Fibroblast of upper back skin (primary cell): ENCODE measurements at places on chromosomes 5 and 9.

DNA sequence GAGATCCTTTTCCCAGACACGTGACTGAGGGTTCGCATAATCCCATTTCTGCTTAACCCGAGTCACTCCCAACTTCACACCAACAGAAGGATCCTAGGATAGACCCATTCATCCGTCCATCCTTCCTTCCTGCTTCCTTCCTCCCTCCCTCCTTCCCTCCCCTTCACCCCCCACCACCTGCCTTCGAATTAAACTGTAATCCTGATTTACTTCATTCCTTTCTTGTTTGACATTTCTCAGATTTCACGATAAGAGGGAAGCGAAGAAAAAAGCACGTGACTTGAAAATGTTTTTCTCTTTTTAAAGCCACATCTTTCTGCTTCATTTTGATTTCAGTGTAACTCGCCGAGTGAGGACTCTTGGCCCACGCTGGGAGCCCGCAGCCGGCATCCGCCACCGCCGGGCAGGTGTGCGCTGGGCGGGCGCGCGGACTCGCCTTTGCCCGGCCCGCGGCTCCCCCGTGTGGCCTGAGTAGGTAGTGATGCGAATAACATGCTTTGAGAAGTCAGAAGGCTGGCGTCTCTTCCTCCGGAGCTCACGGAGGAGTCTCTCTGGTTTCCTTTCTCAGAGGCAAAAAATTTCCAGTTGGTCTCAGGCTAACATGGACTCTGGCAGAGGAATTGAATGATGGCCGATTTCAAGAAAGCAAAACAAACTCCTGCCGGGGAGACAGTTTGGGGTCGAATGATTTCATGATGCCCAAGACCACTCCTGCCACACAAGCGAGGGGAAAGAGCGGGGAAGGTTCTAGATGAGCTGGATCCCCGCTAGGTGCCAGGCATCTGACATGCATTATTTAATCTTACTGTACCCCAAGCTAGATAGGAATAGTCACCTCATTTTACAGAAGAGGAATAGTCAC lies 117.7 kb downstream of the SLC12A2 start:
- DNase-seq, result peak; percentile 57

GRCh38 chr5:90518661-90519060 lies 10.7 kb downstream of the LYSMD3 start:
- peak; percentile 28 for DNase-seq

- no peak for DNase-seq
Observed at GRCh38 chr5:61657686-61658085, 325.6 kb downstream of the ZSWIM6 start.

DNA sequence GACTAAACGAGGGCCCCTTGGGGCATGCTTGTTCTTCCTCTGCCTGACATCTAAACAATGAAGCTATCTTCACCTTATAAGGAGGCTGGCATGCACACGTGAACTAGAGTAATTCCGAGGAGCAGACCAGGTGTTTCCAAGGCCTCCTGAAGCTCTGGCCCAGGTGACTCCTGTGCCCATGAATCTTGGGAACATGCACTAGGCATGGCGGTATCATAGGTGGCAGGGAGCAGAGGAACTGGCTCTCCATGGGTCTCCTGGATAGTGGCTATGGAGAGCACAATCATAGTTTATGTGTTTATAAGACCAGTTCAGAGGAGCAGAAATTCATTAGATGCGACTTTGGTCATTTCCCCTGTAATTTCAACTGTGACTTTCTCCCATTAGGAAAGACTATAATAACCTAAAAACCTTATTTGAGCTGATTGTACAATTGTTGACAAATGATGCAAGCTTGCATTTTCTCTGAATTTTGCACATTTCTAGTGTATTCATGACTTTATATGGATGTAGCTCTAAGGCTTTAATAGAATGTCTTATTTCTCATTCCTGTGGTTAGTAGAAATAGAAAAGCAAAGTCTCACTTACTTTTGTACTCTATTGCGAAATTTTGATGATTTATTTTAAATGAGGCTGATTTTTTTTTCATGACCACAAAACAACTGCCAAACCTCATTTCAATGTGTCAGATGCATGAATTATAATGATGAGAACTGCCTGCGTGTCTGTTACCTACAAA lies 135.3 kb upstream of the RPS23 start:
- DNase-seq, result peak; percentile 97

- DNase-seq, result no peak
Observed at GRCh38 chr9:79975621-79976256, 404.0 kb downstream of the TLE4 start.

GRCh38 chr5:122404018-122404417 lies 92.0 kb downstream of the SNCAIP start:
- no peak for DNase-seq

DNA sequence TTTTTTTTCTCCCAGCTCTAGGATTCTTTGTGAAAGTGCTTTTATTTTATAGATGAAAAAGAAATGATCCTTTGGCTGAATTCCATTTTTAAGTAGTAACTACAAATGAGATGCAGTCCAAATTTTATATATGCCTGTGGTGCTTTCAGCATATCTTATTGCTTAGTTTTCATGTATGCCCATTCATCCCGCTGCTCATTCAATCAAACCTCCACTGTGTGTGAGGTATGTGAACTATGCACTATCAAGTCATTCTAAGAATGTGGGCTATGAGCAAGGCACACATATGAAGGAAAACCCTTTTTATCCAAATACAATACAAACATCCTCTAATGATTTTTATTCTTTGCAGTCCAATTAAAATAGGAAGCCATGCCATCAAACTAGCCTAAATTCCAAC lies 1069.1 kb upstream of the DMAC1 start:
- DNase-seq, result peak; percentile 89

GRCh38 chr9:4680173-4680525 lies 780 bp downstream of the CDC37L1 start:
- no peak for DNase-seq

DNA sequence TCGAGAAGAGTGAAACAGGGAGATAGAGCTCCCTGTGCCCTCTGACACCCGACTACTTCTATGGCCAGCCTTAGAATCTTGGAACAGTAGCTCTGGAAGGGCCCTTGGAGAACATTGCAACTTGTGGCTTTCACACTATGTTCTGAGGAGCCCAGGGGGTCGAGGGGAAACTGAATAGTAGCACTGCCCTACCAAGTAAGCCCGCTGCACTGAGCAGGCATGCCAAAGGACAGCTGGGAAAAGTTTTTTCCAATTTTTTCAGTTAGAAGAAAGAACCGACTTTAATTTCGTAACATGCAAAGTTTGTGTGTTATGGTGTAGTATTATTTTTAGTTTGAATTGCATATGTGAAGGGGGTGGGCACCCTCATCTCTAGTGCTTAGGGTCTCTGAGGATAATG lies 10.9 kb downstream of the SMIM3 start:
- peak; percentile 35 for DNase-seq

GRCh38 chr9:129703667-129704355 lies 38.4 kb downstream of the PRRX2 start:
- peak; percentile 48 for DNase-seq

DNA sequence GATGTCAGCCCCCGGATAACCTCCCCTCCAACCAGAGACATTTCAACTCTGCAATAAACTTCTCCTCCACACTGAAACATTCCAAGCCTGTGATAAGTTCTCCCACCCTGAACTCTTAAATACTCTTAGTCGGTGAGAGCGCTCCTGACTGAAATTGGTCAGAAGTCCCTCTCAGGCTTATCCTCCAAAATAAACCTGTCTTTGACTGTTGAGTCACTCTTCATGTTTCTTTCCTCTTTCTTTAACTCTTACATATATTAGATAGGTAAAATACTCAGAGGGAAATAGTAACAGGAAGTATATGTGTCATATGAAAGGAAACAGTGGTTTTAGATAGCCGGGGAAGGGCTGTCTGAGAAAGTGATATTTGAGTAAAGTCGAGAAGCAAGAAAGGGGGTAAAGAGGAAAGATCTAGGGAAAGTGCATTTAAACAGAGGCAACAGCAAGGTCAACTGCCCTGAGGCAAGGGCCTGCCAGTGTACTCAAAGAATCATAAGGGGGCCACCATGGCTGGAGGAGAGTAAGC lies 11.0 kb upstream of the FAM81B start:
- DNase-seq, result no peak

DNA sequence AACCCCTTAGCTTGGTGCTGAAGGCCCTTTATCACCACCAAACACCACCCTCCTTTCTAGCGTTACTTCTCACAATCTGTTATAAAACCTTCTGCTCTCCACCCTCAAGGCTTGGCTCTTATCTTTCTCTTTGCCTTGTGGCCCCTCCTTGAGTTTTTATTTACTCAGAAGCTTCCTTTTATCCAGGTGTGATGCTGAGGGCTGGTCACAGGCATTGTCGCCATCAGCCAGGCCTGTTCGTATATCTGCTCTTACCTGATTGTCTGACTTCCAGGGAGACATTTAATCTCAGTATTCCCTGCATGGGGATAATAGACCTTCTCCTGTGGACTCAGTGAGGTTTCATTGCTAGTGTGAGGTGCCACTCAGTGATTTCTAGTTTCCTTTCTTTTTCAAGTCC lies 34.2 kb downstream of the MEGF10 start:
- no peak for DNase-seq

- peak; percentile 49 for DNase-seq
Observed at GRCh38 chr5:124738681-124739633, 7.5 kb downstream of the ZNF608 start.

DNA sequence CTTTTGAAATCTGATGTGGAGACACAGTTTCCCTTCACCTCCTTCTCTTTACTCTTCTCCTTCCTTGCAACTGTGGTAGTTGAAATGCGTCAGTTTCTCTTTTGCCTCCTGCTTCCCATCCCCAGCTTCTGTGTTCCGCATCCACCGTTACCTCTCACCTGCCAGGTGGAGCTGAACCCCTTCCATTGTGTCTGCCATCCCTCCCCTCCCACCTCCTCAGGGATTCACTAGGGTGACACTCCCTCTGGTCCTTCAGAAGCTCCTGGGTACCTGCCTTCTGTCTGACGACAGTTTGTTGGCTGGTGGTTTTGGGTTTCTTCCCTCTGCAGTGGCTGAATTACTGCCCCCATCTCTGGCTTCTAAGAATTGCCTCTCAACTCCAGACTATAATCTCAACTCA lies 132.1 kb downstream of the SLC24A2 start:
- DNase-seq, result no peak

DNA sequence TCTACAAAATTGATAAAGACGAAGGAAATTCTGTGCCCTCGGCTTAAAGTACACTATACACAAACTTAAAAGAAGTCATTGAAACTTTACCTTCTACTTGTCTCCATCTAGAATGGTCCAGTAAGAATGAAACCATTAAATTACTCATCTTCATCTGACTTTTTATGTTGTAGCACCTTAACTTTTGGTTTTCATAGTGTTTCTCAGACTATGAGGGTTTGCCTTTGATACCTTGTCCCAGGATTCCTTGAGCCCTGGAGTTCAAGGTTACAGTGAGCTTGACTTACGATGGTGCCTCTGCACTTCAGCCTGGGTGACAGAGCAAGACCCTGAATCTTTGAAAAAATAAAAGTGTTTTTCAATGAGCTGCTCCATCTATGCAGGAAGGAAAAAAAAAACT lies 132.2 kb downstream of the CDC42SE2 start:
- DNase-seq, result no peak

- no peak for DNase-seq
Observed at GRCh38 chr5:139946440-139946839, 96.7 kb downstream of the NRG2 start.

GRCh38 chr5:82045554-82046275 lies 73.9 kb downstream of the ATG10 start:
- peak; percentile 77 for DNase-seq
